ENCODE measurements at places on chromosomes 4 and X.

GRCh38 chr4:168293386-168293975, 25.1 kb downstream of the DDX60 start:
- DNase-seq, result no peak

GRCh38 chr4:28228561-28229491, 1368.2 kb downstream of the STIM2 start:
- DNase-seq, result no peak

- no peak for DNase-seq
Observed at GRCh38 chr4:5804656-5805055, 88.2 kb downstream of the CRMP1 start.

DNA sequence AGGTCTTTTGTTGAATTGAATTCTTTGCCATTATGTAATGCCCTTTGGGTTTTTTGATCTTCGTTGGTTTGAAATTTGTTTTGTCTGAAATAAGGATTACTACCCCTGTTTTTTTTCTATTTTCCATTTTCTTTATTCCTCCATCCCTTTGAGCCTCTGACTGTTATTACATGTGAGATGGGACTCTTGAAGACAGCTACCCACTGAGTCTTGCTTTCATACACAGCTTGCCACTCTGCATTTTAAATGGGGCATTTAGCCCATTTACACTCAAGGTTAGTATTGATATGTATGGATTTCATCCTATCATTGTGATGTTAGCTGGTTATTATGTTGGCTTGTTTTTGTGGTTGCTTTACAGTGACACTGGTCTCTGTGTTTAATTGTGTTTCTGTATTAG, 736.2 kb upstream of the GRID2 start:
- no peak for DNase-seq

- DNase-seq, result no peak
Observed at GRCh38 chr4:6893449-6894085, 16.1 kb upstream of the TBC1D14 start.

Data from effector memory CD8-positive, alpha-beta T cell (primary cell).